Breast epithelium (tissue), 4 donors: ENCODE measurements at places on chromosomes 1 and 21.

DNA sequence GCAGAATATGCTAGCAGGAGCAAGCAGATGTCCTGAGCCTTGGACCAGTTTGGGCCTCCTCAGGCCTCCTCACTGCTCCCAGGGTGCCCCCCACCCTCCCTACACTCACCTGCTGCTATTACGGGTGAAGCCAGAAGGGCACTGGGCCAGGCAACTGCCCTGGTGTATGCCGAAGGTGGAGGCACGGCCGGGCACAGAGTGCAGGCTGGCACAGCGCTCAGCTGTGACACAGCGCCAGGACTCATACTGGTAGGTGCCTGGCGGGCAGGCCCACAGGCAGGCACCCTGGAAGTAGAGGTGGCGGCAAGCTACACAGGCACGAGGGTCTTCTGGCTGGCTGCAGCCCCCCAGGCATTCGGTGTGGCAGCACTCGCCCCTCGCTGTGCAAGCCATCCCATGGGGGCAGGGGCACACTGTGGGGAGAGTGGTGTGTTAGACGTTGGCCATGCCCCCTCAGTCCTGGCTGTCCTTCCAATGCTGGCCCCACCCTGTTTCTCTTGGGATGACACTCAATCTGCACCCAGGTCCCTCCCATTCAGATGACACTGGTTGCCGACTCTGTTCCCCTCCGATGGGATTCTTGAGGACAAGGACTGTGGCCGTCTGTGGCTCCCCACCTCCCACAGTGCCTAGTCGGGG, 7.0 kb downstream of the INSRR start:
- DNase-seq: no peak

DNA sequence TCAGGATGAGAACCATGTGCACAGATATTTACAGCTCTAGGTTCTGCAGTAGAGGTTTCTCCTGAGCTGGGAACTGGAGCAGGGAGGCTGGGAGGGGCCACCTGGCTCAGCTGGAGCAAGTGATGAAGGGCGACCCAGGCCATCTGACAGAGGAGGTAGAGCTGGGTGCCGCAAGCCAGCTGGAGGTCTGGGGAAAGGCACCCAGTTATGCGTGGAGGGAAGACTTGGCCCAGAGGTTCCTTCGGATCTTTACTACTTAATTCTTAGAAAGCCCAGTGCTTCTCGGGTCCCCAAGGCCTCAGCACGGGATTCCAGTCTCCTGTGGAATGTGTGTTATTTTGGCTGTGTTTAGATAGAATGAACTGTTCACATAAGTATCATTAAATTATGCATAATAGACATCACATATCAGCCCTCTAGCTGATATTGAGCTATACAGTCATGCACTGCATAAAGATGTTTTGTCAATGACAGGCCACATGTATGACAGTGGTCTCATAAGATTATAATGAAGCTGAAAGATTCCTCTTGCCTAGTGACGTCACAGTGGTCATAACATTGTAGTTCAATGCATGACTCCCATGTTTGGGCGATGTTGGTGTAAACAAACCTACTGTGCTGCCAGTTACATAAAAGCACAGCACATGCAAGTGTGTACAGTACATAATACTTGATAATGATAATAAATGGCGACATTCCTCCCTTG, 245.1 kb downstream of the RHOU start:
- DNase-seq: no peak

DNA sequence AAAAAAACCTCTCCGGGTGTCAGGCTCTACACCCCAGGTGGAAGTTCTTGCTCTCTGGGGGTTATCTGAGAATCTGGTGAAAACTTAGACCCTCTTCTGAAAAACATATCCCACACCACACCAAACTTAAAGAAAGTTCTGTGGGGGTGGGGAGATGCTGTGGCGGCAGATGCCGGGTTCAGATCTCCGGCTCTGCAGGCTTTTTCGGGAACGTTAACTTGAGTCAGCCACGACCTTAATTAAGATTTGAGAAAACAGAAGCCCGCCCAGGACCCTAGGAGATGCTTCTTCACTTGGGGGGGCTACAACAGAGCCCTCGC, 2.3 kb downstream of the RCC2 start:
- no peak for DNase-seq

GRCh38 chr1:173669491-173669941, at the start of gene ANKRD45:
TSS of gene ANKRD45 (minus strand) at chr1:173669851. CDS start at chr1:173659418, 10,433 bp downstream.
- DNase-seq: no peak

- no peak for DNase-seq
Measured at GRCh38 chr1:216705676-216706075, 17.6 kb downstream of the ESRRG start.

- peak; percentile 24 for DNase-seq
Measured at GRCh38 chr1:55694310-55694801, 479.2 kb upstream of the USP24 start.

GRCh38 chr1:64356636-64357256, 113.2 kb upstream of the CACHD1 start:
- no peak for DNase-seq

GRCh38 chr1:159556931-159557369, 21.1 kb upstream of the OR10J5 start:
- no peak for DNase-seq

- peak; percentile 79 for DNase-seq
Measured at GRCh38 chr1:25795946-25796810, 3.8 kb upstream of the SELENON start.

GRCh38 chr21:15195768-15196167, 131.0 kb upstream of the NRIP1 start:
- no peak for DNase-seq

DNA sequence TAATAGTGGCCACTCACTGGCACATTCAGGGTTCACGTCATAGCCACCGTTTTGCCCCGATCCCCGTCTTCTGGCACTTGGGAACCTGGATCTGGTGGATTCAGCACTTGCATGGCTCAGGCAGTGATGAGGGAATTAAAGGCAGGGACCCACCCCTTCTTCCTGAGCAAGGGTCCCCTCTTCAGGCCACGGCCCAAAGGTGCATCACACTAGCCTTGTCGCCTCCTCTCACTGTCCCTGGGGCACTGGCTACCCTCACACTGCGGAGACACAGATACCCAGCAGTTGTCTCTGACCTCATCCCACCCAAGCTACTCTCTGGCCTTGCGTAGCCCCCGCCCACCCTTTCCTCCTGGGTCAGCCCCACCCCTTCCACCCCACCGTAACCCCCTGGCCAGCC, 19.9 kb upstream of the LDLRAP1 start:
- DNase-seq: no peak

DNA sequence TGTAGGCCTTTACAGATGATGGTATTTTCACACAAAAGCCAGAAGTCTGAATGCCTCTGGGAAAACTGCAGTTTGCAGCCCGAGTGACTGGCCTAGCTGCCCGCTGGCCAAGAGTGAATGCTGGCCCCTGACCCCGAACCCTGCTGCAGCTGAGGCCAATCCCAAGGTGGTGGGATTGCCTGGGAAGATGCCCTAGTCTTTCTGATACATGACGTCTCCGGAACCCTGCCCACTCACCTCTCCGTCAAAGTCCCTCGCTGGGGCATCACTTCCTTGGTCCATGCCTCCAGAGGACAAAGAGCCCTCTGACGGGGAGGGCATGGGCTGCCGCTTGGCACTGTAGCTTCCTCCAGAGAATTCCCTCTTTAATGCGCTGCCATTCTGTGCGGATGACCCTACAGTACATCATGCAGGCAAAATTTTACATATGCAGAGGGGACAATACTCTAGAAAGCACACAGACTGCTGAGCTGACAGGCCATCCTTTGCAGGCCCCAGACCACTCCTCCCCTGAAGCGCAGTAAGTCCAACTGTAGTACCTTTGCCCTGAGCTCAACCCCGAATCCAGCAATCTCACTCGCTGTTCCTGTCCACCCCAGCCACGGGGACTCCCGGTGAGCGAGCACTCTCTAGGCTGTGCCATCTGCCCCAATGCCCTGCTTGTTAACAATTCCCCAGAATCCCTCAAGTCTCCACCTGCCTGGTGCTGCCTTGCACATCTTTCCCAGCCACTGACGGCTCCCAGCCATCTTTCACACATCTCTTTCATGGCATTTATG, 54.7 kb downstream of the COQ8A start:
- DNase-seq: no peak

DNA sequence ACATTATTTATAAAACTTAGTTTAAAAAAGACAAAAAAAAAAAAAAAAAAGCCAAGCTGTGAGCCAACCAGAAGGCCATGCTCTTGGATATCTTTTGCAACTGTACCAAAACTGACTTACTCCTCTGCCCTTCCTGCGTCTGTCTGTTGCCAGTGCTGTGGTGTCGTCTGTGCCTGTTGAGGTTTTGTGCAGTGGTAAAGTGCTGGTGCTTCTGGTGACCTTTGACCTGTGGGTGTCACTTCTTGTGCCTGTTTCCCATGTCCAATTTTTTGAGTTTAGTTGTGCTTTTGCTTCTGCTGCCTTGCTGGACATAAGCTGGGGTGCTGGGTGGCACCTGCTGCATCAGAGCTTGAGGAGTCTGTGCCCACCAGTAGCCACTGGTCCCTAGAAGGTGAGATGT, 41.4 kb downstream of the RNF187 start:
- no peak for DNase-seq

GRCh38 chr21:44751799-44752636, 40.6 kb upstream of the TSPEAR start:
- no peak for DNase-seq

GRCh38 chr1:215567491-215568298, 591 bp downstream of the KCTD3 start:
- DNase-seq: peak; percentile 40

GRCh38 chr1:18261891-18262290, 154.3 kb downstream of the IGSF21 start:
- DNase-seq: no peak

DNA sequence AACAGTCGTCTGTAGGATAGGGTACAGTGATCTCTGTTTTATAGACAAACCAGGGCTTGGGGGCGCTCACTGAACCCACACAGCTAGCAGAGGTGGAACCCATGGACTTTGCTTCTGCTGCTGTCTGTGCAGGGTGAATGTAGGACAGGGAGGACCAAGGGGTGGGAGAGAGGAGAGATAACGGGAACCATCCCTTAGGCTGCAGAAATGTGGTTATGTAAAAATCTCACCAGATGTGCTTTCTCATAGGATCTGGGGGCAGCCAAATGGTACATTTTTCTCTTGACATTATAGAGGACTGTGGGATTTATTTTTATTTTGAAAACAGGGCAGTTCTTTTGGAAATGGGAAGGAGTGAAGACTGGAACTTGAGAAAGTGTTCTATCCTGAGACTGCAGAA, 8.7 kb downstream of the NFASC start:
- no peak for DNase-seq

GRCh38 chr1:1306070-1306660, 1.6 kb downstream of the ACAP3 start:
- no peak for DNase-seq

DNA sequence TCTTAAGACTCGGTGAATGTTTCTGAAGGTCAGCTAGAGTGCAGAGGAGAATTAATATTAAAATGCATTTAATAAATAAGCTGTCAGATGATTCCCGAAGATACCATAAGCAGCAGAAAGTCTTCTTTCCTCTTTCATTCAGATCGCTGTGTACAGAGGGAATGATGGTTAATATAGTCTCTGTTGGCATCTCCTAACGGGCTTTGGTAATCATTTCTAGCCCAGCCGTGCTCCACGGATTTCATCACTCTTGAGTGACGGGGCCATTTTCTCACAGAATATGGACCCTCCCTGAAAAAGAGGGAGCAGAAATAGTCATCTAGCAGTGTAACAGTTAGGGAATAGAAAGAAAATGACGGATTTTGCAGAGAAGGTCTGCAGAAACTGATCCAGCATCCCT, 103.1 kb downstream of the ST6GALNAC3 start:
- no peak for DNase-seq

GRCh38 chr1:112239683-112240330, 156.2 kb upstream of the CTTNBP2NL start:
- no peak for DNase-seq

DNA sequence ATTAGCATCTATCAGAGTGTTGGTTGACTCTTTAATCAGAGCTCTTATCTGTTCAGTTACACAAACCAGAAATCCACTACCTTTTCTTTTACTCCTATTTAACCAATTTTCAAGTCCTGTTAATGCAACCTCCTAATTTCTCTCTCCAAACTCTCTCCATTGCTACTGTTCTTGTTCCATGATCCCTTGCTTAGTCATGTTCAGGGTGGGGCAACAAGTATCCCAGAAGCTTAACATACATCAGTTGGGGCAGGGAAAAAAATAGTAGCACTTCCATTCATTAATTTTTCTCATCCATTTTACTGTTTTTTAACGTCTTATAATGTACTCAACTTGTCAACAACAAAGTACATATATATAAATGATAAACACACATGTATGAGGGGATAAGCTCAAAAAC, 111.2 kb upstream of the LBR start:
- DNase-seq: no peak

- DNase-seq: no peak
Measured at GRCh38 chr1:244368279-244368678, 83.4 kb downstream of the ADSS2 start.

- no peak for DNase-seq
Measured at GRCh38 chr1:168560370-168560769, 16.0 kb upstream of the XCL1 start.

DNA sequence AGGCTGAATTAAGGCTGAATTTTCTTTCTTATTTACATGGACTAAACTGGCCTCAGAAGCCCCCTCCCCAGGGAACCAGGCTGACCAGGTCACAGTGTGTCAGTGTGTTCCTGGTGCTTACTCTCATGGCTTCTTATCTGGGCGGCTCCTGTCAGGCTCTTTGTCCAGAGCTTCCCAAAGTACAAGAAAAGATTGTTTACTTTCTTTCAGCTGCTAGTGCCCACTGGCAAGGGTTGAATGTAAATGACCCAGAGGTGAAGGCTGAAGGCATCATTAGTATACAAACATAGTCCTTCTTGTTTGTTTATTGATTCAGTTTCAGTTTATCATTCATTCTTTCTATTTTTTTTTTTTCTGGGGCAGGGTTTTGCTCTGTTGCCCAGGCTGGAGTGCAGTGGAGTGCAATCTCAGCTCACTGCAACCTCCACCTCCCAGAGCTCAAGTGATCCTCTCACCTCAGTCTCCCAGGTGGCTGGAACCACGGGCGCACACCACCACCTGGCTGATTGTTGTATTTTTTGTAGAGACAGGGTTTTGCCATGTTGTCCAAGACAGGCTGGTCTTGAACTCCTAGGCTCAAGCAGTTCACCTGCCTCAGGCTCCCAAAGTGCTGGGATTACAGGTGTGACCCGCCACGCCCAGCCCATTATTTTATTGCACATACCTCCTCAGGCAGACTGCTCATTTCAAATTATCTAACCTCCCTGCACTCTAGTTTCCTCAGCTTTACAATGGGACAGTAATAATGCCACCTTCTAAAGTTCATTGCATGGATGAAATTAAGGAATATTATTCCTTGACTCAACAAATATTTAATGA, 9.8 kb upstream of the KDM4A start:
- DNase-seq: no peak

- DNase-seq: no peak
Measured at GRCh38 chr21:26836528-26836927, 8.7 kb downstream of the ADAMTS1 start.

GRCh38 chr1:3330771-3331245, 123.7 kb upstream of the ARHGEF16 start:
- no peak for DNase-seq

DNA sequence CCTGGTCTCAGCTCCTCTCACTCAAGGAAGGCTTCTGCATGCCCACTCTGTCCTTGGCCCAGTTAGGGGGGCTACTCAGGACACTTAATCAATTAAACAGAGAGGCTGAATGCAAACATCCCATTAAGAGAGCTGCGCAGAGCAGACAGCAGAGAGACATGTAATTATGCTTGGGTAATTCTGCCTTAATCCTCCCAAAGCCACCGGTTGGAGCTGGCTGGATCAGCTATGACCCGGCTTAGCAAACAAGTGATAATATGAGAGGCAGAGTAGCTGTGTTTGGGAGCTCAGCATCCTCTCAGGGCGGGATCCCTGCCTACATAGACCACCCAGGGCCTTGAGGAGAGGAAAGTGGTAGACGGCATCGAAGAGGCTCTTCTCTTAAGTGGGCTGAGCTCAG, 183.2 kb downstream of the GRIK3 start:
- no peak for DNase-seq
